ENCODE measurements at places on chromosomes 3 and 15.

- DNase-seq = no peak
Observed at GRCh38 chr3:143222505-143222904, 102.9 kb downstream of the CHST2 start.

GRCh38 chr3:177838766-177839350 is 641.6 kb upstream of the TBL1XR1 start:
- no peak for DNase-seq

GRCh38 chr3:38516669-38517068 is 20.5 kb downstream of the EXOG start:
- DNase-seq = no peak

GRCh38 chr3:169405076-169405475 is 258.4 kb downstream of the MECOM start:
- DNase-seq = no peak

DNA sequence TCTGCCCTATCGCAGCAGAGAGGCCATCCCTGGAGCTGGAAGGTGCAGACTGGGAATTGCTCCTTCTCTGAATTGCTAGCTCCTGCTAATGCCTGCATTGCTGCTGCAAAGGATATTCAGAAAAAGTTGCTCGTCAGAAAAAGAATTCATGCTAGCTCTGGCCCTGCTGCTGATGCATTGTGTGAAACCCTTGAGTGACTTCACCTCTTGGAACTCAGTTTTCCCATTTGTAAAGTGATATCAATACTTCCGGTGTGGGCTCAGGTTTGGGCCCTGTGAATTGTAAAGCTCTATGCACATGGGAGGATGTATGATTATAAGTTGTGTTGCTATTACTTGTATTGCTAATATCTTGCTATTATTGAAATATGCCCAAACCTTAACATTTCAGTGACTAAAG is 11.4 kb downstream of the SQOR start:
- DNase-seq = no peak

GRCh38 chr3:62712746-62713145 is 162.5 kb downstream of the CADPS start:
- no peak for DNase-seq

DNA sequence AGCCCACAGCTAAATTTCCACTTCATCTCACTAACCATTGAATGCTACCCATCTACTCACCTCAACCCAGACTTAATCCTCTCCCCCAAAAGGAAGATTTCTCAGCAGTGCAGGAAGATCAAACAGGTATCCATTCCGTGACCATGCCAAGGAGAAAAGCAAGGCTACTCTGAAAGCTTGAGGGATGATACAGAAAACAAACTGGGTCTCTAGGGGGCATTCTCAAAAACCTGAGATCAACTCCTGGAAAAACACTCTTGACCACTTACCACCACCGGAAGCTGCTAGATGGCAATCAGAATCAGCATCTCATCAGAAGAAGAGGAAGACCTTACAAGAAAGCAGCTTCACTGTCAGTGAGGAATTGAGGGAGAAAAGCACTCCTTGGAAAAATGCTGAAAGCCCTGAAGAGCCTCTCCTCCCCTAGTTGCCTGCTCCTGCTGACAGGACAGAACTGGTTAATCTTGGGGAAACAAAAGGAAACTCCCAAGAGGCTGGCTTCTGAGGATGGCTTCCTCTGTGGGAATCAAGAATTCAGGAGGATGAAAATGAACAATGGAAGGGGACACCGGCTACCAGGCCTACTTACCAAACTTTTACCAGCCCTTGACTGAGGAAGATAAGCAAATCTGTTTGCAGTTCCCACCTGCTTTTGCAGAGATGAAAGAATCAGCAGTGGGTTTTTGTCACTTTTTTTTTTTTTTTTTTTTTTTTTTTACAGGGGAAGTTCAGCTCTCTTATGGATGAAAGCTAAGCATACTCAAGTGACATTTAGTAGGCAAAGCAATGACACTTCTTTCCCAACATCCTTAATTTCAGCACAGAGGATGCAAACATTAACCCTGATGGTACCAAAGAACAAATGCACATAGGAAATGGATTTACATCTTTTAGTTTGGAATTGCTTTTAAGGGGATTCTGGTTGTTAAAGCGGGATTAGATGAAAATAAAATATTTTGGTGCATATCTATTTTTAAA is at the start of gene ATP8B4:
Gene ATP8B4 (minus strand): TSS at position 171 of the 978 bp plus-strand sequence. CDS start 12,267 bp downstream, outside the sequence.
- DNase-seq = no peak

DNA sequence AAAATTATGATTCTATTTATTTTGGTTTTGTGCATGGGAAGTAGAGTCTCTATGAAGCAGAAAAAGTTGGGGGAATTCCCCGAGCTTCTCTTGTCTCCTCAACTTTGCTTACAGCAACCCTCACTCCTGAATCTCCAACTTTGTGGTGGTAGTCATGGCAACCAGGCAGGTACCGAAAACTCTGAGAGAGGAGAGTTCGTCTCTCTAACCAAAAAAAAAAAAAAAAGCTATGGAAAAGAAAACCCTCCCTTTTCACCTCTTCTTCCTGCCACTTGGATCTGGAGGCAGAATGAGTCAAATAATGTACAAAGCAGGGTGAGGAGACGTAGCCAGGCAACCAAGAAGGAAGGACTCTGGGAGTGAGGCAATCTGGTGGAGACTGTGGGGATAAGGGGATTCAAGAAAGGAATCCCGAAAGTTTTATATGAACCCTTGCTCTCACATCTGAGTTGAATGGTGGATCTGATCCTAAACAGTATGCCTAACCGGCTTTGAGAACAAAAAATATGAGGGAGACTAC is 108.1 kb downstream of the PLOD2 start:
- DNase-seq = no peak

- no peak for DNase-seq
Observed at GRCh38 chr3:172914854-172915253, 164.3 kb downstream of the ECT2 start.

DNA sequence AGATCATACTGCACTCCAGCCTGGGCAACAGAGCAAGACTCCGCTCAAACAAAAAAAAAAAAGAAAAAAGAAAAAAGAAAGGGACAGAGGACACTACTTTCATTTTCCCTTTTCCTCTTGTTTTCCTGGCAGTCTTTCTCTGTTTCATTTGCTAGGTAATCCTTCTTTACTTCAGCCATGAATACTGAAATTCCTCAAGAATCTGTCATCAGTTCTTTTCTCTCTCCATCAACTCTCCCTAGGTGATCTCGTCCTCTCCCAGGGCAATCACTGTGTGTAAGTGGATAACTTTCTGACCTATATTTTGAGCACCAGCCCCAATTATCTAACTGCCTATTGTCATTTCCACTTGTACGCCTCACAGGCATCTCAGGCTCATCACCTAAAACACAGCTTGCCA is 51.5 kb downstream of the TTC23 start:
- no peak for DNase-seq

GRCh38 chr3:44411031-44411645 is 66.3 kb downstream of the ZNF445 start:
- DNase-seq = no peak

DNA sequence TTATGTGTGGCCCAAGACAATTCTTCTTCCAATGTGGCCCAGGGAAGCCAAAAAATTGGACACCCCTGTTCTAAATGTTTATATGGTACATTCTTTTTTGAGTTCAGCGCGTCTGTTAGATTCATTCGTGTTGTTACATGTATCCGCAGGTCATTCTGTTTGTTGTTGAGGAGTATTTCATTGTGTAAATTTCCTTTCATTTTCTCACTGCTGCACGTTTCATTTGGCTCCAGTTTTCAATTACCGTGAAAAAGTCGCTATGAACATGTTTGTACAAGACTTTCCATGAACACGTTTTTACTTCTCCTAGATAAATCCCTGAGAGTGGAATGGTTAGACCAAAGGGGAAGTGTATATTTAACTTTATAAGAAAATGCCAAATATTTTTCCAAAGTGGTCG is 7.5 kb upstream of the OPA1 start:
- DNase-seq = no peak

DNA sequence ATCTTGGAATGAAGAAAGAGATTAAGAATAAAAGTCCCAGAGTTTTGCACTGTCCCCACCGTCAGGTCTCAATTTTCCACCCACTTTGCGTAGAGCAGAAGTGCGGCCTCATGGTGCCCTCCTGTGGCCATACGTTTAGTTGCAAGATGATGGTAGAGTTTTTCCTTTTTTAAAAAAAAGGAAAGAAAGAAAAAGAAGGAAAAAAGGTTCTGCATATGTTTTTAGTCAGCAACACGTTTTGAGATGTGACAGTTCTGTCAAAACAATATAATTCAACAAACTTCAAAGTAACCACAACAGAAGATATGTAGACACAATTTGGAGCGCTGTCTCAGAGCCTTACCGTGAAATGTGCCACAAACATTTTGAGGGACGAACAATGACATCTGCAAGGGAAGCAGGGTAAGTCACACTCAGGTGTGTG is 24.6 kb downstream of the EBLN2 start:
- peak; percentile 63 for DNase-seq

GRCh38 chr15:81296673-81297072 is 27.3 kb downstream of the STARD5 start:
- DNase-seq = no peak

GRCh38 chr3:48047841-48048464 is 31.7 kb upstream of the MAP4 start:
- DNase-seq = no peak

DNA sequence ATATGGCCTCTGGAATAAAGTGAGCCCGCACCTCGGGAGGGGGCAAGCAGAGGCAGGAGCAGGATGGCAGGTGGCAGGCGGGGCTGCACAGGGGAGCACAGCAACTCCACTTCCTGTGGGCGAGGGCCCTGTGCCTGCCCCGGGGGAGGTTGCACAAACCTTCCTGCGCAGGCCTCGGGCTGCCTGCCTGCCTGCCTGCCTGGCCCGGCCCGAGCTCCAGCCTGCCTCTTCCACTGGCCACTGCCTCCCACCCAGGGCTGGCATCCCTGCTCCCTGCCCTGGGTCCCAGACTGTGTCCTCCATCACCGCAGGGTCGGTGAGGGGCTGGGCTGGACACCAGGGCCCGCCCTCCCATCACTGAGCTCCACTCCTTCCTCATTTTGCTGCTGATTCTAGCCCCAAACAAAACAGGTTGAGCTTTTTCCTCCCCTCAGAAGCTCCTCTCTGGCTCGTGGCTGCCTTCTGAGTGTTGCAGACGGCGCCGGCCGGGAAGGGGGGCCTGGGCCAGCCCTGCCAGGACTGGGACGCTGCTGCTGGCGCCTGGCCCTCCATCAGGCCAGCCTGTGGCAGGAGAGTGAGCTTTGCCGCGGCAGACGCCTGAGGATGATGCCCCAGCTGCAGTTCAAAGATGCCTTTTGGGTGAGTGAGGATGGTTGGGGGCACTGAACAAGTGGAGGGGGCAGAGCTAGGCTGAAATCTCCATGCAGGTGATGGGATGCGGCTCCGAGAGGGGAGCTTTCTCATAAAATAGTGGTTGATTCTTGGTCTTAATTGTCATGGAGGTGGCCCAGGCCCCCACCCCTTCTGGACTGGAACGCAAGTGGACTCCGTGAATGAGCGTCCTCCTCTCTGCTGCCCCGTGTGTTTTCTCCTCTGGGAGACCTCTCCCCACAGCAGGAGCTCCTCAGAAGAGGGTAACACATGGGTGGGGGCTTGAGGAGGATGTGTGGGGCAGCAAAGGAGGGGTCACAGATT is at the start of gene PSTPIP1:
Gene PSTPIP1 (plus strand): TSS at position 156 of the 975 bp plus-strand sequence. CDS start 448 bp downstream, at position 604.
- peak; percentile 81 for DNase-seq

DNA sequence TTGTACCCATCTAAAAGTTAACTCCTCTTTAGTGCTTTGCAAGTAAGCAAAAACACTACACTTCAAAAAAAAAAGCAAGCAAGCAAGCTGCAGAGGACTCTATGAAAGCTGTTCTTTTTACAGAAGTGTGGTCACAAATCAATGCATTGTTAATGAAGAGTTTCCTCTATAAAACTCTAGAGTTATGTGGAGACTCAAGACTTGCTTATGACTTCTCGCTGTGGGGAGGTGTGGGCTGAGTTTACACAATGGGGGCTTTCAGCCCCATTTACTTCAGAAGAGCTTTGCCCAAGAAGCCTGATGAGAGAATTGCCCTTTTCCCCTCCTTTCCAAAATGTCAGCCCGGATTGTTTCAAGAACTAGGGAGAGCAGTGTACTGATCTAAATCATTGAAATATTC is 144.4 kb downstream of the IGSF11 start:
- no peak for DNase-seq

GRCh38 chr3:140536926-140537726 is 140.7 kb upstream of the TRIM42 start:
- no peak for DNase-seq

- DNase-seq = peak; percentile 90
Observed at GRCh38 chr15:40044717-40045571, 6.0 kb upstream of the SRP14 start.

GRCh38 chr3:3998140-3998922 is 199.1 kb downstream of the LRRN1 start:
- DNase-seq = no peak

GRCh38 chr3:141465221-141465620 is 21.6 kb upstream of the RASA2 start:
- DNase-seq = no peak

DNA sequence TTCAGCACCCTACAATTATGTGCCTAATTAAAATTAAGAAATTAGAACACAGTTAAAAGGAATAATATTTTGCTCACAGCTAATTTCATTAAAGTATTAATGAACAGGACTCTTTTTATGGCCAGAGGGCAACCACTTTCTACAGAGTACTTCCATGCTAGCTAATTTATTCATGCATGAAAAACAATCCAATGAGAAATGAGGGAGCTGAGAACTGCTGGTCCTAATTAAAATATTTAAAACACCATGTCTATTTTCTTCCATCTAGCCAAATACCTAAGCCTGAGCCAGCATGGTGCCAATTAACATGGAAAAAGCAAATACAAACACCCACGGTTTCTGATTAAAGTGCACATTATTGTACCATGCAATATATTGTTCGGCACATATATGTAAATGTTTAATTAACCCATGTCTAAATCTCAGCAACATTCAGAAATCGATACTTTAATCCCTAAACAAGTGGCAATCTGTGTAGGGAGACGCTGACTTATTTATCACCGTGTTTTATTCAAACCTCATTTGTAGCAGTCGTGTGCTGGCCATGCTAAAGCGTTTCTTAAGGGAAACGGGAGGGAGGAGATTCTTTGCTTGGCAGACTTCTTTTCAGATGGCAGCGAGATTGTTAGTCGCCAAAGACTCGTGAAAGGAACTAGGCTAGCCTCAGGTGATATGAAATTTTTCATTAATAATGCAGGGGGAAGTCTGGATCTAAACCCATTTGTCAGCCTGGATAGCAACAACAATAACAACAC is 193.5 kb downstream of the ANXA2 start:
- DNase-seq = no peak

DNA sequence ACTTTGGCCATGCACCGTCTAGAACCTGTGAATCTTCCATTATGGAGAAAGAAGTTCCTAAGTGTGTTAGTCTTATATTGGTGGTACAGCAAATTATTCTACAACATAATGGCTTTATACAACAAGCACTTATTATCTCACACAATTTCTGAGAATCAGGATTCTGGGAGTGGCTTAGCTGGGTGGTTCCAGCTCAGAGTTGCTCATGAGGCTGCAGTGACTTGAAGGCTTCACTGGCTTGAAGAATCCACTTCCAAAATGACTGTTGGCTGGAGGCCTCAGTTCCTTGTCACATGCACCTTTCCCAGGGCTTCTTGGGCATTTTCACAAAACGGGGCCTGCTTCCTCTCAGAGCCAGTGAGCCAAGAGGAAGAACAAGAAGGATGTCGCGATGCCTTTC is 82.3 kb upstream of the RNF7 start:
- no peak for DNase-seq

- no peak for DNase-seq
Observed at GRCh38 chr15:82062479-82063454, 16.9 kb upstream of the MEX3B start.

- DNase-seq = no peak
Observed at GRCh38 chr3:196965112-196965803, 3.4 kb downstream of the PIGZ start.

GRCh38 chr3:7203969-7204847 is 343.3 kb downstream of the GRM7 start:
- no peak for DNase-seq

- no peak for DNase-seq
Observed at GRCh38 chr3:157544501-157545130, 41.4 kb upstream of the VEPH1 start.

Measured in right hindlimb (tissue), 1 donor.